CD4-positive, CD25-positive, alpha-beta regulatory T cell (primary cell): ENCODE measurements at places on chromosomes 3 and 15. TPM values are rescaled to one million over a fixed set of nuclear protein-coding genes. Genes with fewer than 3 reads are reported as not detected.

The KCNH8 gene
- not detected for polyA plus RNA-seq

The CA12 gene
- polyA plus RNA-seq = not detected

The RTP3 gene
- polyA plus RNA-seq = not detected

The SEMA4B gene
- polyA plus RNA-seq = 7.2 TPM

The CCDC191 gene
- 0.87 TPM for polyA plus RNA-seq

The ADAMTSL3 gene
- not detected for polyA plus RNA-seq

The DCP1A gene
- 63.6 TPM for polyA plus RNA-seq

The EOMES gene
- polyA plus RNA-seq = 1.9 TPM

The SLC28A1 gene
- polyA plus RNA-seq = not detected

The TMEM44 gene
- polyA plus RNA-seq = 0.57 TPM

The SOX14 gene
- polyA plus RNA-seq = not detected

The PRKCD gene
- 21.2 TPM for polyA plus RNA-seq

The STRIT1 gene
- polyA plus RNA-seq = not detected

The IGSF10 gene
- not detected for polyA plus RNA-seq

The CMTM8 gene
- 13.5 TPM for polyA plus RNA-seq

The MASP1 gene
- polyA plus RNA-seq = not detected

The CATSPER2 gene
- polyA plus RNA-seq = 0.75 TPM

The DNAJA4 gene
- 9.9 TPM for polyA plus RNA-seq

The CGNL1 gene
- not detected for polyA plus RNA-seq

The PEAK1 gene
- polyA plus RNA-seq = 0.15 TPM

The XYLB gene
- polyA plus RNA-seq = 3.0 TPM

The GUCA1C gene
- polyA plus RNA-seq = not detected

The CILP gene
- not detected for polyA plus RNA-seq

The C3orf85 gene
- not detected for polyA plus RNA-seq

The GABRB3 gene
- 0.05 TPM for polyA plus RNA-seq

The GOLGA6L7 gene
- polyA plus RNA-seq = not detected

The CLDN16 gene
- polyA plus RNA-seq = not detected

The CLEC3B gene
- not detected for polyA plus RNA-seq

The CFAP91 gene
- polyA plus RNA-seq = not detected

The CCDC39 gene
- not detected for polyA plus RNA-seq

The ANKRD63 gene
- not detected for polyA plus RNA-seq

The AGTR1 gene
- not detected for polyA plus RNA-seq

The SSUH2 gene
- not detected for polyA plus RNA-seq

The EXOG gene
- polyA plus RNA-seq = 9.5 TPM

The CTNNB1 gene
- polyA plus RNA-seq = 47.9 TPM

The LSM3 gene
- polyA plus RNA-seq = 25.7 TPM

The SH3GL3 gene
- not detected for polyA plus RNA-seq

The IQCF5 gene
- not detected for polyA plus RNA-seq

The OR5K1 gene
- polyA plus RNA-seq = not detected

The SEMA3F gene
- not detected for polyA plus RNA-seq

The ROPN1 gene
- not detected for polyA plus RNA-seq

The ICE2 gene
- polyA plus RNA-seq = 37.1 TPM

The NRROS gene
- 3.6 TPM for polyA plus RNA-seq

The AMOTL2 gene
- not detected for polyA plus RNA-seq

The GREM1 gene
- polyA plus RNA-seq = not detected
